ENCODE measurements at places on chromosomes 2 and 18.

DNA sequence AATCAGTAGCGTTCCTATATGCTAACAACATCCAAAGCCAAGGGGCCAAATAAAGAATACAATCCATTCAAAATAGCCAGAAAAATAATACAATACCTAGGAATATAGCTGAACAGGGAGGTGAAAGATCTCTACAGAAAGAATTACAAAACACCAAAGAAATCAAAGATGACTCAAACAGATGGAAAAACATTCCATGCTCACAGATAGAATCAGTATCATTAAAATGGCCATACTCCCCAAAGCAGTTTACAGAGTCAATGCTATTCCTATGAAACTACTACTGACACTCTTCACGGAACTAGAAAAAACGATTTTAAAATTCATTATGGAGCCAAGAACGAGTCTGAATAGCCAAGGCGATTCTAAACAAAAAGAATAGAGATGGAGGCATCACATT lies 57.4 kb downstream of the CCBE1 start:
- no peak for DNase-seq

GRCh38 chr2:233307565-233307964 lies at the start of gene SAG:
Gene SAG, plus strand, starts transcription at chr2:233307816. Its CDS starts 1,374 bp downstream, at chr2:233309190.
- DNase-seq, result no peak

DNA sequence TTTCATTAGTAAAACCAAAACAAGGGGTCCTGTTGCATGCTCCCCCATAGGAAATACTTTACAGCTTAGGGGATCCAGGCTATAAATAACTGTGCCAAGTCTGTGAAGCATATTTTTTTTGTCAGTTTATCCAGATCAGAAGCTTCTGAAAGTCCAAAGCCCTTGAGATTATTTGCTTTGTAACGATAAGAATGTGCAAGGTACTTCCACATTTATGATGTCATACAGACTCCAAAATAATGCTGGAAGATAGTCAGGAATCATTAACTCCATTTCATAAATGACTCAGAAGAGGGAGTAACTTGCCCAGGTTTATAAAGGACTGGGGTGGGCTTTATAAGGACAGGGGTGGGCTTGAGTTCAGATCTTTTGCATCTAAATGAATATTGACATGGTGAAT lies 29.3 kb downstream of the RDH14 start:
- no peak for DNase-seq

DNA sequence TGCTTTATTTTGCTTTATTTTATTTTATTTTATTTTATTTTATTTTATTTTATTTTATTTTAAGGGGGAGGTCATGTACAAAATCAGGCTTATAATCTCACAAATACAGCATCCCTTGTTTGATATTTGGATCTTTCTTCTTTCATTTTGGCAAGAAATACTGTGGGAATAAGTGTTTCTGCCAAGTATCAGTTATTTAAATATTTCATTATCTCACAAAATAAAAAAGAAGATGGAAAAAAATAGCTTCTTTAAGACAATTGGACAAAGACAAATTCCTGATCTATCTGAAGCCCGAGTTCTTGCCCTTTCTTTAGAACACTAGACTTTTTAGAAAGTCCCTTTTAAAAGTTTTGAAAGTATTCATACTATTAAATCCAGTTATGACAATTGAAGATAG lies 560.5 kb upstream of the ZEB2 start:
- no peak for DNase-seq

DNA sequence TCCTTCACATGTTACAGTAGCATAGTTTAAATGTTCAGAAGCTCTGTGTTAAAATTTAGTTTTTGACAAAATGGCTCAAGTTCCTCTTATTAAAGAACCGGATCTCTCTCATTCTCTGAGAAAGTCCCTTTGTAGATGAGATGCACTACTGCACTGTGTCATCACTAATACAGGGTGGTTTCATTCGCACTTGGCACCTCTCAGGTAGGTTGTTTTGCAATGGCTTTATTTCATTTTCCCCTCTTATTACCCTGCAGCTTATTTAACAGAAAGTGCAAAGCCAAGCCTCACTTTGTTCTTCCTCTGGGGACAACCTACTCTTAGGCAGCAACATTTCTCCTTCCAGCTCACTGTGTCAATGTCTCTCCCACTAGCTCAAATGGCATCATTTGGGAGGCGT lies 185.1 kb downstream of the DLGAP1 start:
- DNase-seq, result no peak

- DNase-seq, result peak; percentile 61
Measured at GRCh38 chr2:27379836-27380625, 503 bp downstream of the ZNF513 start.

- peak; percentile 31 for DNase-seq
Measured at GRCh38 chr2:75100011-75100800, 99.1 kb downstream of the TACR1 start.

DNA sequence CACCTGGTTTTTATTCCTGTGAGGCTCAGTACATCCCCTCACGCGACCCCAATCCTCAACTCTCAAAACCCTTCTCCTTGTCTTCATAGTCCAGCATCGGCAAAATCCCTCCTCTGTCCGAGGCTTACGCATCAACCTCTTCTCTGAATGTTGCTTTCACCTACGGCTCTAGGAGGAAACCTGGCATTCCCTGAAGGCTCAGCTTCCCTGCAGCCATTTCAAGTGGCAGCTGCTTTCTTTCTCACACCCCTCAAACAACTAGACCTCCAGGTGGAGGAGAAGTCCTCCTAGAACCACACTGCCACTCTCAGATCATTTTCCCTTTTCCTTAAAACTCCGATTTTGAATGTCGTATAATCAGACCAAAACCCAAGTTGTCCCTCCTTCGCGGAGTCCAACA lies 114.2 kb downstream of the DTNB start:
- no peak for DNase-seq

- no peak for DNase-seq
Measured at GRCh38 chr2:605674-606608, 71.3 kb downstream of the TMEM18 start.

DNA sequence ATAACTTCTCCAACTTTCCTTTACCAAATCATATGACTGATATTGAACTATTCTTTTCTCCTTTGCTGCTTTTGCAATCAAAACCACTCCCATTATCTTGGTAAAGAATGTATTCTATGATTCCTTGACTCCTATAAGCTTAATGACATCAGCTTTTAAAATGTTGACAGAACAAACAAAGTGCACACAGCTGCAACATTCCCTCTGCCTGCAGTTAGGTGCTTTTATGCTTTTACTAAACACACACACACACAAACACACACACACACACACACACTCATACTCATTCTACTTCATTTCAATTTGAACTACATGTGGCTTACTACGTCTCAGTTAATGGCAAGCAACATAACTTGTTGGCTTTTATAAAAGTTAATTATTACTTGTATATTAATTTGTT lies 946.6 kb downstream of the DPP10 start:
- no peak for DNase-seq
